Hippocampal formation (tissue), 2 donors: ENCODE measurements at places on chromosomes 11 and 22.

GRCh38 chr11:69974528-69974927 is 103.6 kb upstream of the ANO1 start:
- no peak for DNase-seq

GRCh38 chr11:56522008-56522407 is 21.0 kb downstream of the OR5M11 start:
- no peak for DNase-seq

DNA sequence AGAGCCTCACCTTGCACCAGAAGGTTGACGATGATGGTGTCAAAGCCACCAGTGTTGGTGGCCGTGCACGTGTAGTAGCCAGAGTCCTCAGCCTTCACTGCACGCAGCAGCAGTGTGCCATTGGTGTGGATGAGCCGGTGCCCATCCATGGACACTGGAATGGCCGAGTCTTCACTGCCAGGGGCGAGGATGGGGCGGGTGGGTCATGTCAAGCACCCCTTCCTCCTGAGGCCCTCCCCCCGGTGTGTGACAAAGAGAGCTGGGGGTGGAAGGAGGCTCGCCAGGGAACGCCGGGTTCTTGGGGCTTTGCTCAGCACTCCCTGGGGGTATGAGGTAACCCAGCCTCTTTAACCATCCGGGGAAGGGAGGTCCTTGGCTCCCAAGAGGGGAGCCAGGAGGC is 111.6 kb downstream of the CEP164 start:
- no peak for DNase-seq

GRCh38 chr11:117814766-117815261 is 9.7 kb downstream of the FXYD2 start:
- peak; percentile 36 for DNase-seq

DNA sequence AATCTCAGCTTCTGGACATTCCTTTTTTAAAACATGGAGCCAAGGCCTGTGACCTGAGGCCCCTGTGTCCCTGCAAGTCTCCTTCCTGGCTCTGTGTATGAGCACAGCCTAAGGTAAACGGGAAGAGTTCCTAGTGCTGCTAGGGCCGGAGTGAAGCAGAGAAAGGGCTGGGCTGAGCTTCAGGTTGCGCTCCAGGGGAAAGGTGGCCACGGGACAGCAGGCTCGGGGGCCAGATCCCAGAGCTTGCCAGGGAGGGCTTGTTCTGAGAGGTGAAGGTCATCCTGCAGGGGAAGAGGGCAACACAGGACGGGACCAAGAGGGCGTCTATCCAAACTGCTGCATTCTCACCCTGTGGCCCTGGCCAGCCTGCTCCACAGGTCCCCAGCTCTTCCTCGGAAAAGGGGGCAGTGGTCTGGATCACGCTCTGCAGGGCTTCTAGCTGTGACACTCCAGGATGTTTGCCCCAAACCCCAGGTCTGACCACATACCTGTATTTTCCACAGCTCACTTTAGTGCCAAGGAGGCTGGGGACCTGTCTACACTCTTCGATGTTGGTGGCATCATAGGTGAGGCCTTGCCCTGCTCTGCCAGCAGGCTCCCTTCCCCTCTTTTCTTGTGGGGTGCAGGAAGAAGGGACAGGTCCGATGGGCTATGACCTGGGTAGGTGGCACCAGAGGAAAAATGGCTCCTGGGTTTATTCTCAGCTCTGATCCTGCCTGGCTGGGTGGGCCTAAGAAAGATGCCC is 20.4 kb downstream of the SLC37A2 start:
- no peak for DNase-seq

DNA sequence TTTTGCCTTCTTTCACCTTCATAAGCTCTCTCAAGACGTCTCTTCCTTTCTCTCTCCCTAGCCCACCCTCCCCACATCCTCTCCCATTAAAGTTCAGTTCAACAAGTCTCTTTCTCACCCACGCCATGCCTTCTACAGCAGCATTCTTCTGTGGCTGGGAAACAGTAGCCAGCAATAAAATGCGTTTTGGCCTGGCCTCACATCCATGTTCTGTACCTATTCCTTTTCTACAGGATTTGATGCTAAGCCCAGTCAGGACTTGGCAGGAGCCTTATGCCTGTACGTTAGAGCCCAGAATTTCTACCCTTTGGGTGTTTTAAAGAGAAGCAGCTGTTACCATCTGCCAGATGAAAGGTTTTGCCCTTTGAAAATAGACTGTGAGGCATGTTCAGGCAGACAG is 7.1 kb upstream of the CD44 start:
- no peak for DNase-seq

- DNase-seq, result no peak
Observed at GRCh38 chr11:76602431-76602861, 68.1 kb downstream of the LRRC32 start.

DNA sequence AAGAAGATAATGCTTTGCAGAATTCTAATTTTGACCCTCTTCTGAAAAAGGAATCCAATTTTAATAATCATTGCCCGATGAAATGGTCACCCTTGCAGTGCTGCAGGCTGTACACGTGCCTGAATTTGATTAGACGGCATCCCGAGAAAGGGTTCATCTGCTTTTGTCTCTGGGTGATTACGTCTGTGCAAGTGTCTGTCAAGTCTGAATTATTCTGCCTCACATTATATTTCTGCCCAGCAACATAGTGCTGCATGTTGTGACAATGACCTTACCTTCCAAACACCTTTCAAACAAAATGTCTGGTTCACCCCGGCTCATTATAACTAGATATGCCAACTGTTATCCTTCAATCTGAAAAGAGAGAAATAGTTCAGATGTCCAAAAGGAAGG is 164.1 kb downstream of the MAML2 start:
- DNase-seq, result no peak

DNA sequence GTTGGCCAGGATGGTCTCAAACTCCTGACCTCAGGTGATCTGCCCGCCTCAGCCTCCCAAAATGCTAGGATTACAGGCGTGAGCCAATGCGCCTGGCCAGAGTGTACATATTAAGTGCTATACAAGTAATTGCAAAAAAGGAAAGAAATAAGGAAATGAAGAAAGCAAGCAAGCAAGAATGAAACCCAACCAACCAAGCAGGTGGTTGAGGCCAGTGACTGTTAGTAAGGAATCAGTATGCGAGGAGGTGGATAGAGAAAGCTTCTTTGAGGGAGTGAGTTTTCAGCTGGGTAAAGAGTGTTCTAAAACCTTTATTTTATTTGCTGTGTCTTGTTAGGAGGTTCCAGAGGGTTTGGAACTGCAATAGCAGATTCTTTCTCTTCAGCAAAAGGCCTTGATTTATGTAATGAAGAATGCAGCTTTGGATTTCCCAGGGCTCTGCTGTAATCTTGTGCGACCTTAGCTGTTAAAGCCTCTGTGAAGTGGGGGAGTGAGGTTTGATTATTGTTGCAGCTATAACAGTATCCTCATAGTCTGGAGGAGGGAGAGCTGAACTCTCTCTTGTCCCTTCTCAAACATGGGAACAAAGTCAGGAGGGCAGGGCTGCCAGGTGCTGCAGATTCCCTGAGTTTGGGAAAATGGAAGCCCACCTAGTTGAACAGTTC is 5.7 kb downstream of the AMPD3 start:
- no peak for DNase-seq

DNA sequence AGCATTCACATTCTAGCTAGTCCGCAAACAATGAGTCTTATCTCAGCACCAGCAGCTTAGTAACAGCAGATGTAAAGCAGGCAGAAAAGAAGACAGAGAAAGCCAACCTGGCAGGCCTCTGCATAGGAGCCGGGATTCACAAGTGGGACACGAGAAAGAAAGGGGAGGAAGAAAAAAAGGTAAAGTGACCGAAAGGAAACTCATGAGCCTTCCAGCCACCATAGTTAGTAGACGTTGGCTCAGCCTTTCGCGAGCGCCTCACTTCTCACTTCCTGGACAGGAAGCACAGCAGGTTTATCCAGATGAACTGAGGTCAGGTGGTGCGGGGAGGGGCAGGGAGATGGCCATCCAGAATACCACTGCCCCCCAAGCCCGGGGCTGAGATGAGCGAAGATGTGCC is 19.7 kb upstream of the KAT5 start:
- no peak for DNase-seq

DNA sequence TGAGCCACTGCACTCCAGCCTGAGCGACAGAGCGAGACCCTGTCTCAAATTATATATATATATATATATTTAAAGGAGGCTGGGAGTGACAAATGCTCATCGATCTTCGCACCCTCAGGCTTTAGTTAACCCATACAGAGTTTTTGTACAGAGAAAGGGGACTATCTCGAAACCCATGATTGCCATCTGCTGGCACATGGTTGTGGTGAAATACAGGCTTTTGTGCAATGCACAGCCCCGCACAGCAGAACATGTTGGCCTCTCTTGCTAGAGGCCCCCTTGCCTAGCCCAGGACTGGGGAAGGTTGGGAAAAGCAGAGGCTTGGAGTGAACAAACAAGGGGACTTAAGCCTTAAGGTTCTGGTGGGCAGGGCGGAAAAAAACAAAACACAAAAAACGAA is 3.6 kb downstream of the MYBPC3 start:
- no peak for DNase-seq

GRCh38 chr11:121479698-121480238 is 27.0 kb upstream of the SORL1-AS1 start:
- no peak for DNase-seq
